ENCODE measurements at places on chromosomes 16 and 17. TPM values are rescaled to one million over a fixed set of nuclear protein-coding genes. Genes with fewer than 3 reads are reported as not detected.

Gene PRDM7
- not detected for total RNA-seq

GRCh38 chr17:45150911-45151809, 2.9 kb downstream of the HEXIM1 start:
- no peak for DNase-seq

- no peak for DNase-seq
Measured at GRCh38 chr17:77311371-77311981, 170.7 kb downstream of the SEC14L1 start.

- DNase-seq: no peak
Measured at GRCh38 chr17:68514831-68515635, 2.8 kb downstream of the PRKAR1A start.

DNA sequence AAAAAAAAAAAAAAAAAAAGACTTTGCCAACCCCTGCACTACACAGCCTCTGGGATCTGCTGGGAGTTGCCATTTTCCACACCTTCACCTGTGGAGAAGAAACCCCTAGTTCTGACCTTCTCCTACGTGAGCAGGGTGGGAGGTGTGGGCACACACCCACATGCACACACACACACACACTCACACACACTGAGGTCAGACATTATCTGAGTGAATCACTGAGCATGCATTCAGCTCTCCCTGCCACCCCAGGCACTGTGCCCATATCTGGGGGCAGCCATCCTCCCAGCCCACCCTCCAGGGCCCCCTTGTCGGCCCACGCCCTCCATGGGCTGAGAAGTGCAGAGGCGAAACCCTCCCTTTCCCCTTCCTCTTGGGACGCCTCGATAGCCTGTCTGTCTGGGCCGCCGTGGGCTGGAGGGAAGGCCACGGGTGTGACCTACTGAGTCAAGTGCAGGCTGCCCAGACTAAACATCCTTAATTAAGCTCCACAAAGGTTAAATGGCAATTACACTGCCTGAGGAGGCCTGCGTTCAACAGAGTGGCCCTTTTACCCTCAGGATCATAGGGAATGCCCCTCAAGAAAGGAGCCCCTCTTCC, 143.8 kb downstream of the C16orf95 start:
- no peak for DNase-seq

DNA sequence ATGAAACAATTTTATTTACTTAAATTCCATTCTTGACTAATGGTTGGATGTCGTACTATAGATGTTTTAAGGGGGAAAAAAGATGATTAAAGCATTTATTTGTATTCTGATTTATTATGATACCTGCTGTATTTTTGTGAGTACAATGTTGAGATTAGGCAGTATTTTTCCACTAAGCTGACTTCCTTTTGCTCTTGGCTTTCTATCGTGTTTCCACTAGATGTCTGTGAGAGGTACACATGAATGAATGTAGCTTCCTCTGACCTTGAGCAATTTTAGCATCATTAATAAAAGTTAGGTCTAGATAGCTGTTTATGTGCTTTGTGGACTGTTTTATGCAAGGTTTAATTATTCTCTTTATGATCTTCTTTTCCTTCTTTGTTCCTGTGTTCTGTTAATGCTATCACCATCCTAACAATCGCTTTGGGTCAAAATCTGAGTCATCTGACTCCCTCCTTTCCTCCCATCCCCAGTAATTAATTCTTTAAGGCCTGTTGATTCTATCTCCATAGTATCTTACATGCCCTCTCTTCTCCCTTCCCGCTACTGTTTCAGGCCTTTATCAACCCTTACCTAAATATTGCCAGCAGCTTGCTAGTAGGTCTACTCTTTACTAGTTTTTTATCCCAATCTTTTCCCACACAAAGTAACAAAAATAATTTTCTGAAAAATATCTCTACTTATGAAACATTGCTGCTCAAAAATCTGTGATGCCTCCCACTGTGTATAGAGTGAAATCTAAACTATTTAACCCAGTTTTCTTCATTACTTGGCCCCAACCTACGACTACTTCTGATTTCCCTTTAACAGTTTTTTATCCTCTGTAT, 76.0 kb downstream of the VMP1 start:
- no peak for DNase-seq

- DNase-seq: no peak
Measured at GRCh38 chr17:1871756-1872155, 42.0 kb downstream of the RPA1 start.

Gene CRISPLD2
- total RNA-seq: 204 TPM

Gene SCPEP1
- 76.2 TPM for total RNA-seq

GRCh38 chr17:32671896-32672295, 185.1 kb downstream of the CDK5R1 start:
- DNase-seq: peak; percentile 69

- DNase-seq: no peak
Measured at GRCh38 chr16:78246559-78246958, 147.1 kb downstream of the WWOX start.

DNA sequence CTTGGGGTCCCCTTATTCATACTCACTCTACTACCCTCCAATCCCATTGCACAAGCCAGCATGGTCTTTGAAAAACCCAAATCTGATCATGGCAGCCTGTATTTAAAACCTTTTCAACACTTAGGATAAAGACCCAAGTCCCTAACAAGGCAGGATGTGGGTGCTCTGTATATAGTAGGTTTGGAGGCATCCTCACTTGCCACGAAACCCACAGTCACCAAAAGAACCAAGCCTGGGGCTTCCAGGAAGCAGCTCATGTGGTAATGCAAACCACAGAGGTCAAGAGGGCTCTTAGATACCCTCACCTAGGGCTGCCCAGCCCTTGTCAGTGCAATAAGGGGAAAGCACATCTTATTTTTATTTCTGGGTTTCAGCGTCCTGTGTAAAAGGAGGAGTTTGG, 218.6 kb upstream of the ASIC2 start:
- no peak for DNase-seq

DNA sequence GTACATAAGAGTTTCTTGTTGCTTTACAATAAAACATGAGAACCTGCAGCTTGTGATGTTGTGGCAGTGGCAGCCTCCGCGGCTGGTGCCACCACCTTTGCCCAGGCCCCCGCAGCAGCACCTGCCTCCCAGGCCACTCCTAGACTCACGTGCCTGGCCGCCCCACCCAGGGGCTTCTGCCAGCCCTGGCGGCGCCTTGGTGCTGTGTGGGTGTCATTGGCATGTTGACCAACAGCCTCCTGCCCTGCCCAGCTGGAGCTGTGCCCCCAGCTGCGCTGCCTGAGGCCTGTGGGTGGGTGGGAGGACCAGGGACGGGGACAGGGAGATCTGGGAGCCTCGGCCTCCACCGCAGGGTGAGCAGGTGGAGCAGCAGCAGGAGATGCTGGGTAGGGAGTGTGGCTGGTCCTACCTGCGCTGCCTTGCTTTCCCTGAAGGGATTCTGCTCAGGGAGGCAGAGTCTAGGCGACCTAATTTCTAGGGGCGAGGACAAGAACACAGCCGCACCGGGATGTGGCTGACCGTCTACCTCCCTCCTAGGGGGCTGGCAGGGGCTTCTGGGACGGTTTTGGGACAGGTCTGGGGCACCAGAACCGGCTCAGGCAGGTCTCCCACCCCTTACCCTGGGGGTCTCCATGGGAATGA, 428 bp upstream of the DNASE1L2 start:
- no peak for DNase-seq

Gene WFDC1
- total RNA-seq: 126 TPM

Gene KCNJ18
- total RNA-seq: not detected

DNA sequence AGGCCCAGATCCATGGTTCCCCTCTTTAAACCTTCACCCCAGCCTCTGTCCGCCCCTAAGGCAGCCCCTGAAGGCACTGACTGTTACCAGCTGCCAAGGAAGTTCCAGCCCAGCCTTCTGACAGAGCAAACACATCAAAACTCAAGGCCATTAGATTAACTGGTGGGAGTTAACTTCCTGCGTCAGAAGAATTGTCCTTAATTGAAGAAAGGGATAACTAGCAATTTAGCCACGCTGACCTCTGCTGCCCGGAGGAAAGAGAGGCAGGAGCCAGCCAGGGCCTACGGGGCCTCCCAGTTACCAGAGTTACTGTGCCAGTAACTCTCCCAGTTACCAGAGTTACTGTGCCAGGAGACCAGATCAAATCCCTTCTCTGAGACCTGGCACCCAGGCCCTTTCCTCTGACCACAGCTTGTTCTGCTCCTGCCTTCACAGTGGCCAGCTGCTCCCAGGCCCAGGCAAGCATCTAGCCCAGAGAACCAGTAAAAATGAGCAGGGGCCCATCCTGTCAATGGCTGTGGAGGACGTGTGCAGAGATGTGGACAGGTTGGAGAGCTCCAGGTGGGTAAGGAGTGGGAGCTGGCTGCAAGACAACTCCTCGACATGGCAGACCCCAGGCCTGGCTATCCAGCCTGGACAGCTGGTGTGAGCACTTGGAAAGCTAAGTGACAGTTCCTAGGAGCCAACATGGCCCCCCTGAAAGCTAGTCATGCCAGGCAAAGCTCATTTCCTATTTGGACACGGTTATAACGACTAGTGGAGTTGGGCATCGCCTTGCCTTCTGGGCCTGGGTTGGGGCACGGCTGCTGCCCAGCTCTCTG, 2.8 kb upstream of the PITPNM3 start:
- DNase-seq: no peak

Gene PRSS8
- total RNA-seq: not detected

Gene TP53TG3C
- total RNA-seq: not detected

Gene C17orf100
- 4.3 TPM for total RNA-seq

DNA sequence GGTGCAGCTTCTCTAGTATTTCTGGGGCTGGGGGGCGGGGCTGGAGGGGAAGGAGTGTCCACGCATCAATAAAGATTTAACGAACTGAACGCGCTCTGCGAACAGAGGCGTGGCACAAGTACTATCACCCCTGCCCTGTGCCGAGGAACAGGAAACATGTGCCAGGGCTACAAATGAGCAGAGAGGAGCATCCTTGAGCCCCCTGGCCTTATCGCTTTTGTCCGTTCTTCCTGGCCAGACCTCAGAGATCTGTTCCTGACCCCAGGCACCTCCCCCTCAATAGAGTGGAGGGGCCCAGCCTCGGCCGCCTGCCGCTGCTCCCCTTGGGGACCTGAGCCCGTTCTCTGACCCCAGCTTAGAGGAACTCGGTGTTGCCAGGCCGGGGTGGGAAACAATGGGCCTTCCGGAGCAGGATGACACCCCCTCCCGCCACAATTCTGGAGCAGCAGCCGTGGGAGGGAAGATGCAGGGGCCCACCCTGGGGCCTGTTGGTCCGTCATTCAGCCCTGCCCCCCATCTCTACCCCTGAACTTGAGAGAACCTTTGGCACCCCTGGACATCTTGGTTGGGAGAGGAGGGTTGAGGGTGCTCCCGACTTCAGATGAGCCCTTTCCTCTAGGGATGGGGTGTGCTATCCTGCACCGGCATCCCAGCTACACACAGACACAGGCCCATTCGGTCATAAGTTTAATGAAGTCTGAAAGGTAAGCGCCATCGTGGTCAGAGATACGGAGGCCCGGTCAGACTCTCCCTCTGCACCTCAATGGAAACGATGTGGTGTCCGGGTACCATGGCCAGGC, 1.1 kb downstream of the NAA38 start:
- DNase-seq: no peak

- no peak for DNase-seq
Measured at GRCh38 chr16:46730126-46730525, 18.0 kb downstream of the MYLK3 start.

Gene DNAJC7
- total RNA-seq: 79.7 TPM

- DNase-seq: peak; percentile 42
Measured at GRCh38 chr16:66265048-66265415, 101.5 kb upstream of the CDH5 start.

DNA sequence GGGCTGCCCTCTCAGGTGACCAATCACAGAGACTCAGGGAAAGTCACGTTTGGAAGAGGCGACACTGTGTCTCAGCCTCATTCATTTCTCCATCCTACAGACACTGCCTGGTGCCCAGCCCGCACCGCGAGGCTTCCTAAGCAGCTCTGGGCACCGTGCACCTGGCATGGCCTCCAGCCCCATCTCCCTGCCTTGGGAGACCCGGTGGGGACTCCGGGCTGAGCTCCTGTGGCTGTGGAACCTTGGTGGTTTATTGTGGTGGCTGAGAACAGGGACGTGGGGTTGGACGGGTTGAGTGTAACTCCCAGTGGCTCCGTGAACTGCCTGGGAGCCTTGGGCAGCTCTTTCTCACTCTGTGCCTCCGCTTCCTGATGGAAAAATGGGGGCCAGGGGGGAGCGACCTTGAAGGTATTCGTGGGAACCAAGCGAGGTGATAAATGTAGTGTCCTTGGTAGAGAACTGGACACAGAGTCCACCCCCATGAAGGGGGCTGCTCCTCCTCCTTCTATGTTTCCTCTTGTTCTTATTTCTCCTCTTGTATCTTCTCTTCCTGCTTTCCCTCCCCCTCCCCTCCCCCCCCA, 215.4 kb downstream of the SEC14L1 start:
- peak; percentile 58 for DNase-seq

- no peak for DNase-seq
Measured at GRCh38 chr17:57553526-57553925, 191.6 kb downstream of the CCDC182 start.

DNA sequence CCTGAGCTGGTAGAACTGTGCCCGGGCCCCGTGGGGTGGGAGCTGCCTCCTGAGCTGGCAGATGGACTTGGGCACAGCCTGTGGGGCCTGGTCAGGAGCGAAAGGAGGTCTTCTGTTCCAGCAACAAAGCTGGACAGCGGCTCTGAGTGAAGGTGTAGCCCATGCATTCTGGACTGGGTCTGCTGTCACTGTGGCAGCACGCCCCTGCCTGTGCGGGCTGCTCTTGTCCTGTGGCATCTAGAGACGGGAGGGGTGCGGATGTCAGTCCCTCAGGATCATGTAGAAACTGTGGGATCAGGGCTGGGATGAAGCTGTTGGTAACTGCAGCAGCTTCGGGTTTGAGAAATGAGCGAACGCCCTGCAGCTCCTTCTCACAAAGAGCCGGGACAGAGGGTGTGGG, 19.4 kb downstream of the BAIAP2 start:
- no peak for DNase-seq
